ENCODE measurements at places on chromosomes 3 and 15.

DNA sequence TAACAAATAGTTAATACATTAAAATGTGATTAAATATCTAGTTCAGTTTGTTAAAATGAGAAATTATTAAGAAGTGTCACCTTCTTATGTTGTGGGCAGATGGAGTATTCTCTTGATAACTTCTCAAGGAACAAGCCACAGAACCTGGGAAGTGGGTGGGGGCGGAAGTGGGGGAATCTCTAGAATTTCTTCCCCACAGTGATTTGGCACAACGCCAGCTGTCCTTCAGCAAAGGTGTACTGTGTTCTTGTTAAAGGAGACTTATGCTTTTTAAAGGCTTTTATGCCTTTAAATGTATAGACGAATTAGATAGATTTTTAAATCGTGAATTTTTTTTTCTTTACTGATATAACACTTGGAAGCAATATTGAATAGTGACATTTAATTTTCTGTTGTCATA lies 42.4 kb downstream of the SEC22A start:
- no peak for DNase-seq

DNA sequence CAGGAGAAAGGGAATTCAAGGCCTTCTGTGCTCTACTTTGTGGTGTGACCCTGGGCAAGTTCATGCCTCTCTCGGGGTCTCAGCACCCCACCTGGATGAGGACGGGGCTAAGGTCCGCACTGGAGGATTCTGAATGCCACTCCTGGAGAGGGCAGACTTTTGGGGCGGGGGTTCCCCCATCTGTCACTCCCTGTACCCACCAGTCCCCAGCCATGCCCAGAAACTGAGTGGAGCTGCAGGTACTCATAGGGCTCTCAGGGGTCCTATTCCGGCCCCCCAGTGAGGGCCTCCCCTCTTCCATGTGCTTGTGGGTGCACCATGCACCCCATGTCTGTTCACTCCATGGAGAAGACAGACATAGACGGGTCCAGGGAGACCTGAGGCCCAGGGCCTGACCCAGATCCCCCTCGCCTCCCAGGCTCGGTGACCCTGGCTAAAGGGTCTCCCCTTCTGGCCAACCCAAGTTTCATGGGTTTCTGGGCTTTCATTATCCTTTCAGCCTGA lies 26.0 kb downstream of the ACSBG1 start:
- no peak for DNase-seq

- no peak for DNase-seq
Measured at GRCh38 chr3:54262541-54262940, 140.2 kb downstream of the CACNA2D3 start.

- DNase-seq = no peak
Measured at GRCh38 chr3:177948716-177949425, 587.4 kb upstream of the KCNMB2 start.

DNA sequence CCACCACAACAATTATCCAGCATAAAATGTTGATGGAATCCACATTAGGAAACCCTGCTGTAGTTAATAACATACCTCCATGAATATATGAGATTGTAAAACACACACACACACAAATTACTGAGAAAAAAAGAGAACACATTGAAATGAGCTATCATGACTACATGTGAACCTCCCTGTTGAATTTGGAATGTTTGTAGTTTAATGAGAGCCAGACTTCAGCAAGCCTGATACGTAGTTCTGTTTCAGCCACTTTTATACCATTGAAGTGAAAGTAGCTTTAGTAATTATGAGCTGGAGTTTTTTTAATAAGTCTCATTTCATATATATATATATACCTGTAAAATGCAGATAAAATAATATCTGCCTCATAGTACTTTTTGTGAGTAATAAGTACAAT lies 1146.4 kb downstream of the NAALADL2 start:
- DNase-seq = no peak

DNA sequence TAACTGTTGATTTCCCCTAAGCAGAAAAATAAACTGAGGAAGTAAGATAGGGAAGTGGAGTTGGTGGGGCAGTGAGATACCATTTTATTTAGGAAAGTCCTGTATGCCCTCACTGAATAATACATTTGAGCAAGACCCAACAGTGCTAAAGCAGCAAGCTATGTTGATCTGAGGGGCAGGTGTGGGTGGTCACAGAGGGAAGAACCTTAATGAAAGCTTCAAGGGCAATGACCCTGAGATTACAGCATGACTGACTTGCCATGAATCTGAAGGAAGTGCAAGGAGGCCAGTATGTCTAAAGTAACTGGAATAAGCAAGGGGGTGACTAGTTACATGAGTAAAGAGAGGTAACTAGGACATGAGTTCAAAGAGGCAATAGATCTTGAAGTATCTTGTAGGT lies 159.5 kb downstream of the CD47 start:
- no peak for DNase-seq

- DNase-seq = peak; percentile 68
Measured at GRCh38 chr3:184872200-184872599, 60.2 kb downstream of the VPS8 start.

GRCh38 chr15:66124651-66125050 lies 128.9 kb downstream of the MEGF11 start:
- no peak for DNase-seq

- no peak for DNase-seq
Measured at GRCh38 chr3:141539431-141540187, 52.8 kb downstream of the RASA2 start.

DNA sequence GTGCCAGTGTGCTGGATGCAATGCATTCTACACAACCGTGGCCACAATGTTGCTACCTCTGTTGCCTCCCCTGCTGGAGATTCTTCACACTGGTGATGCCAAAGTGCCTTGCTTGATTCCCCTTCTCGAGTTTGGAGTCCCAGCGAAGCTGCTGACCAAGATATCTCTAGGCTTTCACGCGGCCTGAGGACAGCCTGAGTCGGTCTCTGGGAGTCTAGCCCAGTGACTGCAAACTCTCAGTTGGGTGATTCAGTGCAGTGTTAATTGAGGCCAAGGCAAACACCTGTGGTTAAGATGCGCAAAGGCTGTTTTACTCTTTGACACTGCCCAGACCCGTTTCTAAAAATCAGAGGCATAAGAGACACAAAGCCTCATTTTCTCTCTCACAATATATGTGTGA lies 434.4 kb downstream of the NR2F2 start:
- DNase-seq = no peak

Measured in activated CD4-positive, alpha-beta T cell treated with anti-CD3 and anti-CD28 coated beads, Interleukin-2, amount 50 U/mL, for 16 hours (primary cell).